Subcutaneous adipose tissue (tissue), 4 donors: ENCODE measurements at places on chromosomes 13 and 19. TPM values are rescaled to one million over a fixed set of nuclear protein-coding genes. Genes with fewer than 3 reads are reported as not detected.

FUT3 gene
- total RNA-seq = not detected

ODAD3 gene
- total RNA-seq = not detected

ZNF540 gene
- 2.1 TPM for total RNA-seq

KIR3DL2 gene
- not detected for total RNA-seq

LGALS14 gene
- not detected for total RNA-seq

KLHL1 gene
- not detected for total RNA-seq

MRI1 gene
- 26.3 TPM for total RNA-seq

LIM2 gene
- not detected for total RNA-seq

TNNI3 gene
- not detected for total RNA-seq

NOTCH3 gene
- 27.7 TPM for total RNA-seq

CRTC1 gene
- total RNA-seq = 3.6 TPM

DACT3 gene
- total RNA-seq = 0.68 TPM

FCER2 gene
- 0.88 TPM for total RNA-seq

S1PR5 gene
- 0.17 TPM for total RNA-seq
